CD4-positive, alpha-beta T cell treated with Interleukin-15 for 1 hour (primary cell): ENCODE measurements at places on chromosomes 11 and 22.
A peak's percentile ranks its signal among the peaks of the same experiment; 100 is the strongest.

DNA sequence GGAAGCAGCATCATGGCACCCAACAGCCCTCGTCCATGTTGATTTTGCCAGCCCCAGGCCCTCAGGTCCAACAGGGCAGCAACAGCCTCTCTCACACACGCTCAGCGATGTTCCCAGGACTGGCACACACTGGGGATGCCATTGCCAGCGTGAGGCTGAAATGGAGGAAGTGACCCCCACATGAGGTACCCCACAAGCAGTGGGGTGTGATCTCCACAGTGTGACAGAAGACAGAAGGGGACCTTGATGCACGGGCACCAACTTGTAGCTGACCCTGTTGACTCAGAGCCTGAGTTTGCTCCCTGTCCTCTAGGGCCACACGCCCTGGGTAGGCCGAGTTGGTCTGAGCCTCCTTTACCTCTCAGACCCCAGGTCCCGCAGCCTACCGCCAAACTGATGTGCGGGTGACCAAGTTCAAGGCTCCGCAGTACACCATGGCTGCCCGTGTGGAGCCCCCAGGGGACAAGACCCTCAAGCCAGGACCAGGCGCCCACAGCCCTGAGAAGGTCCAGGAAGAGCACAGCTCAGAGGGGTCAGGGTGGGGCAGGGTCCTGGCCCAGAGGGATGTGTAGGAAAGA, 6.2 kb downstream of the SCGB1C1 start:
- DNase-seq, result peak; percentile 15

DNA sequence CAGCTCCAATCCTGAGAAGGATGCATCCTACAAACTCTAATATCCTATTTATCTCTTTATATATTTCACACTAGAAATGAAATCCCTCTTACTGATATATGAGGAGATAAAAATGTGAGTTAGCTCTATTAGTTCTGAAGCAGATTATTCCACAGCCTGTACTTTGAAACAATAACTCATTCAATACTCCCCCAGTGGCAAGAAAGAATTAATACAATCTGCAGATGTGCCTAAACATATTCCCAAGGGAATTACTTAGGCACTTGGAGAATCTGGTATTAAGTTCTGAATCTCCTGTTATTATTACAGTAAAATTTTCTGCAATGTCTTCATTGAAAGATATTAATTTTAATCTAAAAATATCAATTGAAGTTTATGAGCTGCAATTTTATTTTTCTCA, 59.4 kb downstream of the DDI1 start:
- DNase-seq, result no peak

DNA sequence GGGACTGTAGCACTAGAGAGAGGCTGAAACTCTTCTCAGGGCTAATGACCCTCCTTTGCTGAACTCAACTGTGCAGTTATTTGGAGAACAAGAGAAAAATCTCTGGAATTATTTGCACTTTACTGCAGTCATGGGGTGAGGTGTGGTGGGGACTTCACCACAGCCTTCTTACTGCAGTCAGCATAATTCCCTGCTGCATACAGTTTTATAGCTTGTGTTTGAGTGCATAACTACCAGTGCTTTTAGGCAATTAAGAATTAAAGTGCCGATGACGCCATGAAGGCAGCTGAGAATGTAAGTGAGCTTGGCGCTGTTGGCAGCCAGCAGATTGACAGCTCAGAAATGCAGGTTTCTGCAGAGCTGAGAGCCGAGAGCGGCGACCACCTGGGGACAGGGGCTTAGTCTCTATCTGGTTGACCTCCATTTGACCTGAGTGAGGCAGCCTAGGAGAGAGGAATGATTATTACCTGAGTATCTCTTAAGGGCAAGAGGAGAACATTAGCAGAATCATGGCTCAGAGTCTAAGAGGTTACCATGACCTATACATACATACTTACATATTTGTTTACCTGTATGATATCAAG, 830.0 kb downstream of the NTM start:
- DNase-seq, result no peak

DNA sequence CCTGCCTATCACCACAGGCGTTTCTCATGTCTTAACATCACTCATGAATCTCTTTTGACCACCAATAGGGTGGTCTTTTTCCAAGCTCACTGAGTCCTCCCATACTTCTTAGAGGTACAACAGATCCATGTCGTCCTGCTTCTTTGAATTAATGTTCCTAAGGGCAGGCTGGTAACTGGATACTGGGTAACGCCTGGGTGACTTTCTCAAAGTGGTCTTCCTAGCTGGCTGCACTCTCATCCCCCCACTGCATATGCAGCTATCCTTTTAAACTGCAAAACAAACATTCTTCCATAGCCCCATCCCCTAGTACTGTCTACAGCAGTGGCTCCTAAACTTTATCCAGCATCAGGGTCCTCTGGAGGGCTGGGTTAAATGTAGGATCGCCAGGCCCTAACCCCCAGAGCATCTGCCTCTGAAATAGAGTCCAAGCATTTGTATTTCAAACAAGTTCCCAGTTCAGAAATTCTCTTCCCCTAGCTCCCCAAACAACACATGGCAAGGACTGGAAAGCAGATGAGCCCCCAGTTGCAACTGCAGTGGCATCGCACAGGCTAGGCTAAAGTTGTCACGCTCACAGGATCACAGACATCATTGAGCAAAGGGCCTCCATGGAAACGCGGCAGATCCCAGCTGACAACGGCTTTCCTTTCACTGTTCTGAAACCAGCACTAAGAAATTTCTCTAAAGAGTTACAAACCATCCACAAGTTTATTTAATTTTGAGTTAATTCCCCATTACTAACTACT, 204.9 kb downstream of the LARGE1 start:
- DNase-seq, result no peak

DNA sequence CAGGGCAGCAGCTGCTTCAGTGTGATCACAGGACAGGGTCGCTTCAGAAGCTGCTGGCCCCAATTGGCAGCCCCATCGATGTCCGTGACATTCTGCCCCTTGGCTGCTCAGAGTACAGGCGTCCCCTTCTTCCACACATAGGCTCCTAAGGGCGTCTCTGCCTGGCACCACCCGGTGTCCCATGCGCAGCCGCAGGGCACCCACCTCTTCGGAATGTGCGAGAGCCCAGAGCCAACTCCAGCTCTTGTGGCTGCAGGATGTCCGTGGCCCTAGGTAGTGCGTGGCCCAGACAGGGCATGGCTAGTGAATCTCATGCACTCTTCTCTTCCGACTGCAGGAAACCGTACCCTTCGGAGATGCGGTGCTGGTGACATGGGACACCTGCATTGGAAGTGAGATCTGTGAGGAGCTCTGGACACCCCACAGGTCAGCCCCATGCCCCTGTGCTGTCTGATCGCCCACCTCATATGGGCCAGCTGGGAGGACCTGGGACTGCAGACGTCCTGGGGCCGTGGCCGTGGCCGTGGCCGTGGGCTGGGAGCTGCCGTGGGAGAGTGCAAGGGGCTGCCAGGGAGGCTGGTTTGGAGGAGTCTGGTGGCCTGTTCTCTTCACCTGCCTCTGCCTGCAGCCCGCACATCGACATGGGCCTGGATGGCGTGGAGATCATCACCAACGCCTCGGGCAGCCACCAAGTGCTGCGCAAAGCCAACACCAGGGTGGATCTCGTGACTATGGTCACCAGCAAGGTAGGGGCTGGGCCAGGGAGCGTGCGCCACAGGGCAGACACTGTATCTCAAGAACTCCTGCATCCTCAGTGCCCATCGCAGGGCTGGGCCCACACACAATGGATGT, 20.2 kb downstream of the NADSYN1 start:
- DNase-seq, result no peak

DNA sequence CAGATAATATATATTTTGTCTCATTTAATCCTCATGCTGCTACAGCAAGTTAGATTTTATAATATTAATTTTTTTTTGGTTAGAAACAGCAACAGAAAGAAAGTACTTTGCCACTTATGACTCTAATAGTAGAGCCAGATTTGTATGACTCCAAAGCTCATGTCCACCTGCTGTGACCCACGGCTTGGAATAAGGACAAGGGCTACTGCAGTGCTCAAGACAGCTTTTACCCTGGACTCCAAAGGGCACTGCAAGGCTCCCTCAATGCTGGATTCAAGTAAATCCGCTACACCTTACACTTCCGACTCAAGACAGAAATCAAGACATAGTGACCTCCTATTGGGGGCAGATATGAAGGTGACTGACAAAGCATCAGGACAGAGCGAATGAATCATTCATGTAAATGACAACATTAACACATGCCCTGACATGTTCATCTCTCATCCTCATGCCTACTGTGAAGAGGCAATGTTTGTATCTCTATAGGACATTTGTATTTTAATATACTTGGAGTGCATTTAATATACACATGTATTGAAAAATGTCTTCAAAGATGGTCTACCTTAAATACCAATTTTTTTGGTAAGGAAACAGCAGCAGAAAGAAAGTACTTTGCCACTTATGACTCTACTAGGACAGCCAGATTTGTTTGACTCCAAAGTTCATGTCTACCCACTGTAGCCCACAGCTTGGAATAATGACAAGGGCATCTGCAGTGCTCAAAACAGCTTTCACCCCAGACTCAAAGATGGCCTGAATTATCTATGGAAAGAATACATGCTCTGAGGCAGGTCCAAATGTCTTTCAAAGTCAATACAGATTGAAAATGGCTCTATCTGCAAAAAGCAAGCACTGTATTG, 375.6 kb upstream of the CCDC90B start:
- DNase-seq, result no peak

GRCh38 chr11:12362857-12363256, 14.5 kb upstream of the PARVA start:
- no peak for DNase-seq

DNA sequence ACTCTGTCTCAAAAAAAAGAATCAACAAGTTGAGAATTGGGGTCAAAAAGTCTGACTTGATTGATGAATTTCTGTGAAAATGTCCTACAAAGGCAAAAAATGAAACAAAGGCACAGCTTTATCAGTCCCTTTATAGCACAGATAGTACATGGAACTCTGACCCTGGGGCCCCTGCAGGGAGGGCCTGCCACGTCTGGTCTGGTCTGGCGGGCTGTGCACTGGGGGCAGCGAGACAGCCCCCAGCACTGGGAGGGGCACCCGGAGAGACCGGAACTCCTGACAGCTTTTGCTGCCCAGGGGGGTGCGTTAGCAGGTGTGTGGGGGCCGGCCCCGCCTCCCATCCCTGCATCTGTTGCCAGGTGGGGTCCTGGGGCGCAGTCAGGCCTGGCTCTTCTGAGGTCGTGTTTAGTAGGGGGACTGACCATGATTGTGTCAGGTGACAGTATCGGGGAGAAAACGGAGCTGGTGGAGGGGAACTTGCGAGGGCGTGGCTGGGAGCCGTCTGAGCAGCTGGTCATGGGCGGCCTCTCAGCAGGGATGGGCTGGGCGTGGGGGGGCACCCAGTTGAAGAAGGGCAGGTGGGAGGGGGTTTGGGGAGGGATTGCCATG, 51.7 kb downstream of the GRAMD4 start:
- DNase-seq, result no peak

- no peak for DNase-seq
Observed at GRCh38 chr22:30705710-30706651, 11.3 kb downstream of the OSBP2 start.

- DNase-seq, result no peak
Observed at GRCh38 chr22:43047605-43048004, 32.7 kb upstream of the PACSIN2 start.

DNA sequence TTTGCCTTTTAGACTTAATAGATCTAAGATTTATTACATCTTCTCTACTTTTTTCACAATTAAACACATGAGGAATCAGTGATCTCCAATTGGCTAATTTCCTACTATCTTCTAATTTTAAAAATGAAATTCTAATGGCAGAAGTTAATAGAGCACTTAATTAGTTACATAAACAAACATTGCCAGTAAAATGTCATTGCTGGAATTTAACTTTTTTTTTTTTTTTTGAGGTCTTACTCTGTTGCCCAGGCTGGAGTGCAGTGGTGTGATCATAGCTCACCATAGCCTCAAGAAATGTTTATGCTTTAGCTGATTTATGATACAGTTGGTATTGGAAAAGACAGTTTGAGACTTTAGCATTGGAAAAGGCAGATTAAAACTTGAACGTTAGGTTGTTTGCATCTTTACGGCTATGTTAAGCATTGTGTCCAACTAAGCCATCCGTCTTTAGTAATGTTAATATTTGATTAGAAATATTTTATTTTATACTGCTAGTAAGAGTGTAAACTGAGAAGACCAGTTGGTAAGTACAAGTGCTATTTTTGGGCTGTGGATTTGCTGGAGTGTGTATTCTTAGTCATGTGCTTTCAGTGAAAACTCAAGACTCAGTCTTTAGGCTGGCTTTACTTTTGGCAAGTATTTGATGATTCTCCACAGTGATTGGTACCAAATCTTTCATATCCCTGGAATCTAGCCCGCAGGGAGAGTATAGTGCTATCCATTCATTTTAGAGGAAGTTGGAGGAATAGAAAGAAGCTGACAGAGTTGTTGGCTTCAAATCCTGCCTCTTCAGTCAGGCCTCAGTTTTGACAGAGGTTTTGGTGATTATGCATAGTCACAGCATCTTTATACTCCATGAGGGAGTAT, 4.5 kb downstream of the ANO5 start:
- no peak for DNase-seq

DNA sequence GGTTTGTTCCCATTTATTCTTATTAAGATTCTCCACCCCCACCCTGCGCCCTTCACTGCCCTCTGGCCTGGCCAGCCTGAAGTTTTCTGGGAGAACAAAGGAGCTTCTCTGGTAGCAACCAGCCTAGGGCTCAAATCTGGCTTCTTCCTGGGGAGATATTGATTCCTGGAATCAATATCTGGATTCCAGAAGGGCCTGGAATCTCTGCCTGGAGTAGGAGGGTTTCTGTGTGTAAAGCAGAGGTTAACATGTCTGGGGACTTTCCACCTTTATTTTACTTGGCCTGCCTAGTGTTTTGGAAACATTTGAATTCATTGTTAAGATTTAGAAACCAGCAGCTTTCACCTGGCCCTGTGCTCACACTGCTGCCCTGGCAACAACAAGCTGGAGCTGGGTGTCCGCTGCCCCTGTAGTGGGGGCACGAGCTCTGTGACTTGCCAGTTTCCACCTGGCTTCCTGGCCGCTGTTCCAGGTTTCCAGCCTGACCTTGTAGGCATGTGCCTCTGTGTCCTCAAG, 5.5 kb downstream of the C11orf91 start:
- DNase-seq, result no peak

DNA sequence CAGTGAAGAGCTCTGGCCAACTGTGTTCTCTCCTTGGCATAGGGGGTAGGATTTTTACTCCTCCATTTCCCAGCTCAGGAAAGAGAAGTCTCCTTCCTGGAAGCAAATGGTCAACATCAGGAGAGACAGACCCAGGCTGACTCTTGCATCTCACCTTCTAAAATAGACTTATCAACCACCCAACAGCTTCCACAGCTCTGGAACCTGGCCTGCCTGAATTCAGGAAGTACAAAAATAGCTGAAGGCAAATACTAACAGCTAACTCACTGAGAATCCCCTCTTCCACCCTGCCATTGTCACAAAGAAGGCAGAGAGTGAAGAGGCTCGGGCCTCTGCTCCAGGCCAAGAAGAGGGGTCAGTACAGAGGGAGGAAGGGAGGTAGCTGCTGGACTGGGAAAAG, 213.6 kb downstream of the NXPE2 start:
- no peak for DNase-seq
